ENCODE measurements at places on chromosomes 7 and 10.

DNA sequence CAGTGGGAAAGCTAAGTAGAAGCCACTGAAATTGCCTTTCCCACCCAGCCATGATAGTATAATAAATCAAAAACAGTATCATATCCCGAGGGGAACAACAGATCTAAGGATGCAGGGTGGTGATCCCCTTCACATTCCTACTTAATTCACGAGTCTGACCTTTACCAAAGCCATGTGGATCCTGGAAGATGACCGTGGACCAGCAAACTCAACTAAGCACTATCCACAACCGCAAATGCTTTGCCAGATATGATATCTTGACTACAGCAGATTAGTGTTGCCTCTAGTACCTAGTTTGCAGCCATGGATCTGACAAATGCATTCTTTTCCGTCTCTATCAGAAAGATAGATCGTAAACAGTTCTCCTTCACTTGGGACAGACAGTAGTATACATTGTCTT lies 67.3 kb upstream of the IL6 start:
- no peak for DNase-seq

DNA sequence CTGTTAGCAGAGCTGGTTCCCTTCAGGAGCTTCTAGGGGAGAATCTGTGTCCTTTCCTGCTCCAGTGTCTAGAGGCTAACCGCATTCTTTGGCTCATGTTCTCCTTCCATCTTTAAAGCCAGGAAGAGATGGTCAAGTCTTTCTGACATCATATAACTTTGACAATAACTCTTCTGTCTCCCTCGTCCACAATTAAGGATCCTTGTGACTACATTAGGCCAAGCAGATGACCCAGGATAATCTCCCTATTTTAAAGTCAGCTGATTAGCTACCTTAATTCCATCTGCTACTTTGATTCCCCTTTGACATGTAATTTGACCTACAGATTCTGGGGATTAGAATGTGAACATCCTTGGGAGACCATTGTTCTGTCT lies 28.1 kb upstream of the SLC26A4 start:
- no peak for DNase-seq

DNA sequence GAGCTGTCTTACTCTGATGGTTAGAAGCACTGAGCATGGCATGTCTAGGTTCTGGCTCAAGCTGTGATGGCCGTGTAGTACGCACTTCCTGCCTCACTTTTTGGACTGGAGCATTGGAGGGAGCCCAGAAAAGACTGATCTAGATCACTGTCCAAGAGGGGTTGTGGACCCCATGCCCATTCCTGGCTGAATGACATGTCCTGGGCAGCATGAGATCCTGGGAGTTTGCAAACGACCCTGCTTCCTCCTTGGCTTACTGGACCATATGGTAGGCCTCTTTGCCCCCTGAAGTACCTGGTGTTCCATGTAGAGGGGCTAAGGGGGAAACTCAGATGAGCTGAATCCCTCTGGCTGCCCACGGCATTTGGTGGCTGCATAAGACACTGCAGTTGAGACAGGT lies 36.7 kb downstream of the ARHGAP22 start:
- no peak for DNase-seq

DNA sequence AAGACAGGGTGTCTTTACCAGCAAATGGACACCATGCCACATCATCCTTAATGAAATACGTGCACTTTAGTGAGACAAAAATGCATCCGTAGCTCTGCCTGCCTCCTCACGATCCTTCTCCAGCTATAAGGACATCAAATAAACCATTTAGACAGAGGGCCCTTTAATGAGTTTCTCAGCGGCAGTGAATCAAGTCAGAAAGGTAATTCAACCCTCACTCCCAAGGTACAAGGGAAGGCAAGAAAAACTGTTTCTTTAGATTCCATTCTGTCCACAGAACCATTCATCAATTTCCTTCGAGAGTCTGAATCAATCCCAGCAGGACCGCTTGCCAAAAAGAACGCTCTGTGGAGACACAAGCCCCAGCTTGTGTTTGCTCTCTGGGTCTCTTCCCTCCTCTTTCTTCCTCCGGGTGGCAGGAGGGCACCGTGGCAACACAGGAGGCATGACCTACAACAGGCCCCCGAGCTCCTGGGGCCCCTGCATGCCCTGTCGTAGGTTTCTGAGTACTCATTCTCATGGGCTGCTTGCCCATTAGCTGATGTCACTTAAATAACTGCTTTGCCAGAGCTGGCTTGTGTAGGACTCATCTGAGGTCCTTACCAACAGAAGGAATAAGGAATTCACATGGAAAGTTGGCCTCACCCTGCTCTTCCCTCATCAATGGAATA lies 297.8 kb upstream of the PRKCQ start:
- no peak for DNase-seq

DNA sequence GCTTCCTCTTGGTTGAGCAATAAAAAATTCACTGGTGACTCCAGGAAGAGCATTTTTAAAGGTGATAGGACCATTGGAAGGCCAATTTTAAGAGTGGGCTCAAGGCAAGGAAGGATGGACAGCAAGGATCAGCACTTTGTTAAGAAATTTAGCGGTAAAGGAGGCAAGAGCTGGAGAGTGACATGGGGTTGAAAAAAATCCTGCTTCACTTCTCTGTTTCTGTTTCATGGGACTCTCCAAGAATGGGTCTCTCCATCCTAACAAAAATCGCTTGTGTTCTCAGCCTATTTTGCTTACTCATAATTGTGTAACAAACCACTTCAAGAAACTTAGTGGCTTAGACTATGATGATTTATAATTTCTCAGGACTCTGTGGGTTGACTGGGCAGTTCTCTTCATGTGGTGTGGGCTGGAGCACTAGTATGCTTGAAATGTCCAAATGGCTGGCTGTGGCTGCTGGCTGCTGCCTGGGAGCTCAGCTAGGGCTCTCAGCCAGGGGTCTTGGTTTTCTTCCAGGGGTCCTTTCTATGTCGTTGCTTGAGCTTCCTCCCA lies 59.8 kb upstream of the ZNRF2 start:
- no peak for DNase-seq

DNA sequence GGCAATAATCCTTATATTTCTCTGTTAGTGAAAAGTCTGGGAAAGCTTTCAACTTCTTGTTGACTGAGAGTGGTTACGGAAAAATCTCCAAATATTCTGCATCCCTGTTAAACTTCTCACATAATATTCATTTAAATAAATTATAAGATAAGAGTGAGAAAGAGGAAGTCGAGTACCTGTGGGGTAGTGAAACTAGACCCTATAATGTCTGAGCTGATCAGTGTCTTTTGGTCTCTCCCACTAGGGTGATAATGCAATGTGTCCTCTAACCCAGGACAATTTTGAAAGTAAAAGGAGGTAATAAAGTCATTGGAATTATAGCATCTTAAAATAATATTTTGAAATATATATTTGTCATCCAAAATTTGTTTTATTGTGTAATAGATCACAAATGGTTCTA lies 2.1 kb upstream of the AGR3 start:
- no peak for DNase-seq

DNA sequence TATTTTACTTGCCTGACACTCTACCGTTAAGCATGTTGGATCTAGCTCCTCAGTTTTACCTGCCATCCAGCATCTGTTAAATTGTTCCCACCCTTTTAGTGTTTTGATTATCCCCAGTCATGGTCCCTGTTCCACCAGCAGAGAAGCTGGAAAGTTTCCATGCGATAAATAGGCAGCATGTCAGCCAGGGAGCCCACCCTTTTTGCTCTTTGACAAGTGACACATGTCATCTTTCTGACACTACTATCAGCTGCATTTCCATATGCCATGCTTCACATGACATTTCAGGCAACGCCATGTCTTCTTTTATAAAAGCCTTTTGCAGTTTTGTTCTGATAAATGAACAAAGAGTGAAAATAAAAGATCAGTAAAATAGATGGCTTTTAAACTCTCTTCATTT lies 310.8 kb downstream of the MAGI2 start:
- DNase-seq: no peak

GRCh38 chr10:46094931-46095750 lies 49.1 kb upstream of the MSMB start:
- DNase-seq: no peak

- DNase-seq: no peak
These were observed 11.7 kb downstream of the AASS start for GRCh38 chr7:122132341-122132740.

DNA sequence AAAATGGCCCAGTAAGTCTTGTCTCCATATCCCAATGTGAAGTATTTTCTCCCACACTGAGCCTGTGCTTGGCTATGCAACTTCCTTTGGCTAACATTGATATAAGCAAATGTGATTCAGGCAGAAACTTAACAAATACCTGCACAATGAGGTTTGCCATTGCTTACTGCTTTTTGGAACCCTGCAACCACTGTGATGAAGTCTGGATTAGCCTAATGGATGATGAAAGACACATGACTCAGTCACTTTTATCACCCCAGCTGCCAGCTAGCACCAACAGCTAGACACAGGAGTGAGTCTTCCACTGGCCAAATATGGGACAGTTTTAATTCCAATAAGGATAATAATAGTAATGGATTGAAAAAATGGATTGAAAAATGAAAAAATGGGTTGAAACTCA lies 854.5 kb downstream of the GRM8 start:
- DNase-seq: no peak

All from HT-29 (cell line).